ENCODE measurements at places on chromosomes 16 and 17.

- DNase-seq, result no peak
Observed at GRCh38 chr16:12213180-12213579, 236.6 kb downstream of the SNX29 start.

DNA sequence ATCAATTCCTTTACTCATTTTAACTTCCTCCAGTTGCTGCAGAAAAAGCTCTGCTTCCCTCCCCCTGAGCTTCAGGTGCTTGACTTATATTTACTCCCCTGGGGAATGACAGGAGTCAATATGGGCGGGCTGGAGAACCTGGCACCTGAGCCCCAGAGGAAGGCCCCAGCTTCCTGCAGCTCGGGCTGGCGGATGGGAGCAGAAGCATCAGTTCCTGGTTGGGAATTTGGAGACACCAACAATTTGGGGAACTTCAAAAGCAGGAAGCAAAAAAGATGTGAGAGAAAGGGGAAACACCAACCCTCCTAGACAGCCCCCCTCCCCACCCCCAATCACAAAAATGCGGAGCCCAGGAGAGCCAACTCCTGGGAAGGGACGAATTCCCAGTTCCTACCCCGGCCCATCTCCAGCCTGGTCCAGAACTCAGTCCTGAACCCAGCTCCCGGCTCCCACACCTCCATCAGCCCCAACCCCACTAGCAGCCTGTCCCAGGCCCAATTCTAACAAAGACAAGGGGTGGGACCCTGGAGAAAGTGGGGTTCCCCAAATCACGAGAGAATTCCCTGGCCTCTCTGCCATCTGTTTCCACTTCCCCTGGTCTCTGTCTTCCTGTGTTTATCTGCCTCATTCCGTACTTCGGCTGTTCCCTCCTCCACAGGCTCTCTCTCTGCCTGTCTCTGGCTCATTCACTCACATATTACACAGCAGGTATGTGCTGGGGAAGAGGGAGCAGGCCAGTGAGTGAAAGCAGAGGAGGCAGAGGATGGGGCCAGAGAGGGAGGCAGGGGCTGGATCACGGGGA lies 16.2 kb upstream of the ASGR2 start:
- no peak for DNase-seq

- no peak for DNase-seq
Observed at GRCh38 chr16:69373019-69373418, 12.8 kb downstream of the TERF2 start.

DNA sequence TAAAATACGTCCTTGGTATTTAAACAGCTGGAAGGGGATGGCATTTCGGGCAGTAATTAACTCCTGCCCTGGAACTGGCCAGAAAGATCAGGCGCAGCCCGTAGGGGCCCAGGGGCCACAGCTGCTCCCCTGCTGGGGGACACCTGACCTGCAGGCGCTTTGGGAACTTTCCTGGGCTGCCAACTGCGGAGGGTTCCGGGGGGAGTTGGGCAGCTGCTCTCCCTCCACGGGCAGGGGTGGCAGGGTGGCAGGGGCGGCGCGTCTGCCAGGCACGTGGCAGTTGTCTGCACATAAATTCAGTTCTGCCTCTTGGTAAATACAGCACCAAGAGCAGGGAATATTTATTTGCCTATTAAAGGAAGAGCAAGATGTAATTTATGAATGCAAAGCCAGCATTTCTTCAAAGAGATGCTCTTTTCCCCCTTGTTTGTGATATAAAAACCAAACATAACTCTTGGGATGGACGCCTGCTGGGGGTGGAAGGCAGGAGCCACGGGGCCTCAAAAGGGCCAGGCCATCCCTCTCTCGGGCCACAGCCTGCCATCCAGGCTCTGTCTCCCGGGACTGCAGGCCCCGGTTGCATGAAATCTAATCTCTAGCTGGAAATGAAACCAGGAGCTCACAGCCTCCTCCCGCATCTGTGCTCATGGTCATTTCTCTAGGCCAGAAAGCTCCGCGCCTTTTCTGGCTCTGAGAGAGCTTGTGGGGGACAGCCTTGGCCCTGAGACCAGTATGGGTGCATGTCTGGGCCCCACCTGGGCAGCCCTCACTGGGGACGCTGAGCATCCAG lies 29.9 kb upstream of the CHMP6 start:
- DNase-seq, result no peak

DNA sequence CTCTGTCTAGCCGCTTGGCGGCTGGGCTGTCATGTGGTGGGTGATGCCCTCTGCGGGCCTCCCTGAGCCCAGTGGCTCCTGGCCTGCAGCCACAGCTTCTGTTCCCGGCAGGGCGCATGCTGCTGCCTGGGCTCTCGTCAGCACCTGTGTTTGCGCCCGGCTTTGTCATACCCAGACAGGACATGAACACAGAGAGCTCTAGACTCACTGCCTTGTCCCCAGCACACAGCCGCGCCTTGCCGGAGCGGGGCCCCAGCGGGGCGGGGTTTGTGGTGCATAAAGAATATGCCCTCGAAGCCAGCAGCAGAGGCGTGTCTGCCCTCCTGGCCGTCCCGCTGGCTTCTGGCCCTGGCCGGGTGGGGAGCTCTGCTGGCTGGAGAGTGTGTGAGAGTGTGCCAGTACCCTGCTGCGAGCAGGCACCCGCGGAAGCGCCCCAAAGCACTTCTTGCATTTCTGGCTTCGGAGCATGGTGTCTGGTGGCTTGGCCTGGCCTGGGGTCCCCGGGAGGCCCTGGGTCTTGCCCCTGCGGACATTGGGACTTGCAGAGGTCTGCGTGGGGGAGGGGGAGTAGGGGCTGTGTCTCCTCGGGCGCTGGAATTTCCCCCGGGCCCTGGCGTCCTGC lies 14.4 kb downstream of the ASPSCR1 start:
- no peak for DNase-seq

- DNase-seq, result no peak
Observed at GRCh38 chr16:86818671-86819532, 240.6 kb downstream of the FOXL1 start.

DNA sequence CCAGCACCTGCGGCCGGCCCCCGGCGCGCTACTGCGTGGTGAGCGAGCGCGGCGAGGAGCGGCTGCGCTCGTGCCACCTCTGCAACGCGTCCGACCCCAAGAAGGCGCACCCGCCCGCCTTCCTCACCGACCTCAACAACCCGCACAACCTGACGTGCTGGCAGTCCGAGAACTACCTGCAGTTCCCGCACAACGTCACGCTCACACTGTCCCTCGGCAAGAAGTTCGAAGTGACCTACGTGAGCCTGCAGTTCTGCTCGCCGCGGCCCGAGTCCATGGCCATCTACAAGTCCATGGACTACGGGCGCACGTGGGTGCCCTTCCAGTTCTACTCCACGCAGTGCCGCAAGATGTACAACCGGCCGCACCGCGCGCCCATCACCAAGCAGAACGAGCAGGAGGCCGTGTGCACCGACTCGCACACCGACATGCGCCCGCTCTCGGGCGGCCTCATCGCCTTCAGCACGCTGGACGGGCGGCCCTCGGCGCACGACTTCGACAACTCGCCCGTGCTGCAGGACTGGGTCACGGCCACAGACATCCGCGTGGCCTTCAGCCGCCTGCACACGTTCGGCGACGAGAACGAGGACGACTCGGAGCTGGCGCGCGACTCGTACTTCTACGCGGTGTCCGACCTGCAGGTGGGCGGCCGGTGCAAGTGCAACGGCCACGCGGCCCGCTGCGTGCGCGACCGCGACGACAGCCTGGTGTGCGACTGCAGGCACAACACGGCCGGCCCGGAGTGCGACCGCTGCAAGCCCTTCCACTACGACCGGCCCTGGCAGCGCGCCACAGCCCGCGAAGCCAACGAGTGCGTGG lies 1.5 kb downstream of the NTN1 start:
- no peak for DNase-seq

GRCh38 chr17:78557598-78558039 lies 19.6 kb downstream of the DNAH17 start:
- no peak for DNase-seq

DNA sequence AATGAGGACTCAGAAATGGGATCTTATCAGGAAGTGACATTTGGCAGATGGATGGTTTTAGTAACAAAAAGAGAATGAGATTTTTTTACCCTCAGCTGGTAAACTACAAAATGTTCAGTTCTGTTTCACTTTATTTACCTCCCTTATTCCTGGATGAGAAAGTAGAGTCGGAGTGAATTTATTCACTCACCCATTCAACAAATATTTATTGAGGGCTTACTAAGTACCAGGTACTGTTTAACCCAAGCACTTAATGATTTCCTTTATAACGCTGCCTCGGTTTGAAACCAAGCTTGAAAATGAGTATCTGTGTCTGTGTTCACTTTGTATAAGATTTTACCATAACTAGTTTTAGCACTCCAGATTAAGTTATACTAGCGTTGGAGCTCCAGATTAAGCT lies 38.1 kb downstream of the CDRT15 start:
- DNase-seq, result no peak

DNA sequence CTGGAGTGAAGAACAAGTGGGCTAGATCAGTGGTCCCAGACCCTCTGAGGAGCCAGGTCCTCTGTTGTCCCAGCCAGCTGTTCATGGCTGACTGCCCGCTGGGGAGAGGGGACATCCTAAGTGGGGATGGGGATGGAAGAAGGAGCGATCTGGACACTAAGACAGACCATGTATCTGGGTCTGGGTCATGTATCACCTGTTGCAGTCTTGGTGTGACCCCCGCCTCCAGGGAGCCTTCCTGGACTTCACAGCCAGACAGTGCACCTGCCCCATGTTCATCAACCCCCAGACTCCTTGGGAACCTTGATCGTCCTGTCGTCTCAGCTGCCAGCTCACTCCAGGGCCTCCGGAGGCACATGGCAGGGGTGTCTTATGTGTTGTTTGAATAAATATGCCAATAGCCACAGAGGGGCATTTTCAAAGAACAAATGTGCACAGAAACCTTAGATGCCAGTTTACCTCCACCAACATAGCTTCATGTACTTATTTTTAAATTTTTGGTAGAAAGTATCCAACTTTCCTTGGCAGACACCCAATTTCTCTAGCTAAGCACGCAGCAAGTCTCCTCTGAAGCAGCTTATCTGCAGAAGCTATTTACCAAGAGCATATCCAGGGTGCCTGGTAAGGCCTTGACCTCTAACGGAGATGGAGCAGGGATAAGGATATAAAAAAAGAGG lies 43.2 kb downstream of the CRISPLD2 start:
- no peak for DNase-seq

DNA sequence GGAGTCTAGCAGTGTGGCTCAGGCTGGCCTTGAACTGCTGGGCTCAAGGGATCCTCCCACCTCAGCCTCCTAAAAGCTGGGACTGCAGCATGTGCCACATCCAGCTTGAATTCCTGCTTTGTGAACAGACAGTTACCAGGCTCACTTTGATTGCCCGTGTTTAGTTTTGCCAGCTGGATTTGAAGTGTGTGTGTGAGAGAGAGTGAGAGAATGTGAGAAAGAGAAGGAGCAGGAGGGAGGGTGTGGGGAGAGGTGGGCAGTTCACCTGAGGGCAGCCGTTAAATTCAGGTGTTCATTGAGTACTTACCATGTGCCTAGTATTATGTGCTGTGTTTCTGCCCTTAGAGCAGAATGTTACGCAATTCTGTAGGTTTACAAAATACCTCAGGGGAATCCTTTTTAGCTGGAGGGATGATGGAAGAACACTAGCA lies 4.7 kb downstream of the DUSP14 start:
- DNase-seq, result no peak

- no peak for DNase-seq
Observed at GRCh38 chr17:61247439-61247838, 152.2 kb upstream of the TBX2 start.

- no peak for DNase-seq
Observed at GRCh38 chr17:5272322-5272721, 9.8 kb upstream of the RABEP1 start.

DNA sequence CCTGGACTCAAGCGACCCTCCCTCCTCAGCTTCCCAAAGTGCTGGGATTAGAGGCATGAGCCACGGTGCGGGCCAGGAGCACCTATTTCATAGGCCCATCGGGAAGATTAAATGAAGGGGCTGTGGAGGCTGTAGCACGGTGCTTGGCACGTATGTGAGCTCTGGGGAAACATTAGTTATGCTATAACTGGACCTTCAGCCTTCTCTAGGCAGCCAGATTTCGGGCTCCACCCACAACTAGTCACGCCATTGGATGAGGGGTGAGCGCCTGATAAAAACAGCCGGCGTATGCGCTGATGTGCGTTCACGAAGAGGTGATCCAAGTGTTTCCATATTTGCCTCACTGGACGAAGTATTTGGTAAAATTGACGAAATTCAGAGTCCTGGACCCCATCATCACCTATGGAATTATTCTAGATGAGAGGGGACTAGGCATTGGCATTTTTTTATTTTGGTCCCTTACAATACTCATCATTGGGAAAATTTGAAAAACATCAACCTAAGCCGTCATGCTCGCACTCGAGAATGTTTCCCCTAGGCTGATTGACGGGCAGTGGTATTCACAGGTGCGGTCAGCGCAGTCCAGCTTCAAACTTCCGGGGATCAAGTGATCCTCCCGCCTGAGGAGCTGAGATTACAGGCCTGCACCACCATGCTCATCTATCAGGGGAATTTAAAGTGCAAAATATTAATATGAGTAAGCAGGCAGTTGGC lies 1.8 kb upstream of the ANKRD11 start:
- DNase-seq, result no peak

- DNase-seq, result no peak
Observed at GRCh38 chr17:39634384-39634871, 2.5 kb upstream of the STARD3 start.

- DNase-seq, result no peak
Observed at GRCh38 chr17:31811101-31811500, 47.9 kb downstream of the COPRS start.

GRCh38 chr16:12304861-12305596 lies 328.5 kb downstream of the SNX29 start:
- DNase-seq, result no peak

DNA sequence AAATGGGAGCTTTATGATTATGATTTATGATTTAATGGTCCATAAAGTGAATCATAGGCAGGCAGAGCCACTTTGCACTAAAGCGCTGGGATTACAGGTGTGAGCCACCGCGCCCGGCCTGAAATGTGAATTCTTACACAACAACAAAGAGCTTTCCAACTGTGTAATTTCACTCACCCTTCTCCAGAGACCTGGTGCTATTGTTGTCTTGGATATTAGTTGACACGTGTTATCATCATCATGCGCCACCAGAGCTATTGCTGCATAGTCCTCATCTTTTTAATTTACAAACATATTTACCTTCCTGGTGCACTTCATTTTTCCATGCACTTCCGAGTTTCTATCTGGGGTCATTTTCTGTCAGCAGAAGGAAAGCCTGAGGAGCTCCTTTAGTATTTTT lies 4.8 kb upstream of the UTS2R start:
- DNase-seq, result no peak

- no peak for DNase-seq
Observed at GRCh38 chr17:62444063-62444462, 20.4 kb downstream of the METTL2A start.

GRCh38 chr16:6059671-6060070 lies 962.1 kb upstream of the EEF2KMT start:
- DNase-seq, result no peak

DNA sequence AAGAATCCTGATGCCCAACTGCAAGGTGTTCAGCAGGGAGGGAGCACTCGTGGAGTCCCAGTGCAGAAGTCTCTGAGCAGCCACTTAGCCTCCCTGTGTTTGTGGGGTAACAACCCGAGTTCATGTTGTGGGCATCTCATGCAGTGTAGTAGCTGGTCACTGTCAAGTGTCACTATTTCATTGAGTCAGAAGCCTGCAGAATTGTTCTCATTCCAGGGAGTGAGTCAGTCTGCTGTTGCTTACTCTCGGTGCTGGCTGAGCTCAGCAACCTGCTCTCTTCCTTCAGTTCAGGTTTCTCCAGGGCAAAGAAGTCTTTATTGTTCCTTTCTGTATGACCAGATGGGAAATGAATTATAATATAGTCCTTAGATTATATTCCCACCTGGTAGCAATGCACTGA lies 24.1 kb downstream of the HMOX2 start:
- DNase-seq, result no peak

- DNase-seq, result no peak
Observed at GRCh38 chr16:80369138-80369958, 171.4 kb upstream of the DYNLRB2 start.

GRCh38 chr17:43966276-43966675 lies 12.5 kb upstream of the PYY start:
- no peak for DNase-seq

Data from NK-92 treated with Interleukin-12 subunit alpha and Interleukin-12 subunit beta, amount 100 ng/mL, for 24 hours (cell line).